ENCODE measurements at places on chromosomes 1 and 21. TPM values are rescaled to one million over a fixed set of nuclear protein-coding genes. Genes with fewer than 3 reads are reported as not detected.

GRCh38 chr1:91325456-91325855 is 79.2 kb downstream of the HFM1 start:
- no peaks in the 10 kb centered on the region for H3K27me3 ChIP-seq
- no peak for DNase-seq
- peaks cover 13% of the 10 kb centered on the region for H3K36me3 ChIP-seq
- no peaks in the 10 kb centered on the region for H3K4me1 ChIP-seq
- H3K27ac ChIP-seq: no peak overlapping the region

The SPRR1B gene
- not detected for total RNA-seq

DNA sequence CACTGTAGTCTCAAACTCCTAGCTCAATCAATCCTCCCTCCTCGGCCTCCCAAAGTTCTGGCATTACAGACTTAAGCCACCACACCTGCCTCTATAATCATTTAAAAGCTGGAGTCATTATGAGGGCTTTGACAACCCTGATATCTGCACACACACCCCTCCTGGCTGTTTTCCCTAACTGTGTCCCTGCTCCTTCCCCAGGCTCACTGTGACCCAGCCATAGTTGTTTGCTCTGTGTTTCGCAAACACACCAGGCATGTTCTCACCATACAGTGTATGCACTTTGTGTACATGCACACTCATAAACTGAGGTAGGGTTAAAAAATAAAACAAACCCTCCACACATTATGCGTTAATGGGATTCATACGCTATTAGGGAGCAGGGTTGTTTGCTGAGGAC is 21.8 kb upstream of the IL20 start:
- H3K4me3 ChIP-seq: no peak overlapping the region
- H3K36me3 ChIP-seq: no peaks in the 10 kb centered on the region
- H3K4me1 ChIP-seq: peaks cover 11% of the 10 kb centered on the region
- no peak overlapping the region for H3K27ac ChIP-seq

The ACOT11 gene
- 24.6 TPM for total RNA-seq

The SLC30A10 gene
- total RNA-seq: 0.92 TPM

The LCE1B gene
- not detected for total RNA-seq

- H3K4me1 ChIP-seq: peaks cover 20% of the 10 kb centered on the region
- DNase-seq: peak; percentile 41
- H3K4me3 ChIP-seq: peak overlapping the region; percentile 71
- H3K36me3 ChIP-seq: peaks cover 12% of the 10 kb centered on the region
- H3K27ac ChIP-seq: peak overlapping the region; percentile 93
These were observed 662 bp upstream of the LGALS8 start for GRCh38 chr1:236522937-236523703.

DNA sequence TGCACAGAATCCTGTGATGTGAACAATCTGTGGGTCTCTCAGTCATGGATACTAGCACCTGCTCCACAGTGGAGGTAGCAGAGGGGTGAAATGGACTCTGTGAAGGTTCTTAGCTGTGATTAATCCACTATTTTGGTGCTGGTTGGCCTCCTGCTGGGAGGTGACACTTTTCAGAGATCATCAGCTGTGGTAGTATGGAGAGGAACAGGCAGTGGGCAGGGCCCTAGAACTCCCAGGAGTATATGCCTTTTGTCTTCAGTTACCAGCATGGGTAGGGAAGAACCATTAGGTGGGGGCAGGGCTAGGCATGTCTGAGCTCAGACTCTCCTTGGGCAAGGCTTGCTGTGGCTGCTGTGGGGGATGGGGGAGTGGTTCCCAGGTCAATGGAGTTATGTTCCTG is 54.0 kb upstream of the KCNJ15 start:
- H3K27me3 ChIP-seq: no peaks in the 10 kb centered on the region
- no peaks in the 10 kb centered on the region for H3K36me3 ChIP-seq
- H3K4me3 ChIP-seq: no peak overlapping the region
- DNase-seq: no peak
- no peaks in the 10 kb centered on the region for H3K4me1 ChIP-seq
- H3K27ac ChIP-seq: no peak overlapping the region

The SH3D21 gene
- not detected for total RNA-seq

Data from stomach (tissue), 19 donors.